ENCODE measurements at places on chromosomes 1 and 21.

- H3K27ac ChIP-seq = no peak overlapping the region
- H3K36me3 ChIP-seq = no peaks in the 10 kb centered on the region
- DNase-seq = no peak
- H3K27me3 ChIP-seq = peaks cover 9% of the 10 kb centered on the region
Observed at GRCh38 chr1:60847391-60847790, 235.0 kb upstream of the NFIA start.

DNA sequence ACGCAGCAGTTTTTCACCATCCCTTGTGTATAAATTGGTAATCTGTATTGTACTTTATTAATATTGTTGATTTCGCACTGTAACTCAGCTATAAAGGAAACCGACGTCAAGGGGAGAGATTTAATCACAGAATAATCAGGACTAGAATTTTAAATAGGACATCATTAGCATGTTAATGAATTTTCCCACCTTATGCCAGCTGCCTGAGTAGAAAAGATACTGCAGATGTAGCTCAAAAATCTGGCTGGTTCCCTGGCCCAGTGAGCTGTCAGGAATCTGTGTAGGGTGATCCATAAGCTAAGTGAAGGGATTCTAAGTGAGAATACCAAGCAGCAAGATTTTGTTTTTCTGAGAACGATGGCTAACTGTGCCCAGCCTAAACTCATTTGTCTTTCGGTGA is 195.5 kb downstream of the DISC1 start:
- H3K27ac ChIP-seq = no peak overlapping the region
- no peak for DNase-seq
- no peaks in the 10 kb centered on the region for H3K27me3 ChIP-seq
- no peaks in the 10 kb centered on the region for H3K4me1 ChIP-seq

DNA sequence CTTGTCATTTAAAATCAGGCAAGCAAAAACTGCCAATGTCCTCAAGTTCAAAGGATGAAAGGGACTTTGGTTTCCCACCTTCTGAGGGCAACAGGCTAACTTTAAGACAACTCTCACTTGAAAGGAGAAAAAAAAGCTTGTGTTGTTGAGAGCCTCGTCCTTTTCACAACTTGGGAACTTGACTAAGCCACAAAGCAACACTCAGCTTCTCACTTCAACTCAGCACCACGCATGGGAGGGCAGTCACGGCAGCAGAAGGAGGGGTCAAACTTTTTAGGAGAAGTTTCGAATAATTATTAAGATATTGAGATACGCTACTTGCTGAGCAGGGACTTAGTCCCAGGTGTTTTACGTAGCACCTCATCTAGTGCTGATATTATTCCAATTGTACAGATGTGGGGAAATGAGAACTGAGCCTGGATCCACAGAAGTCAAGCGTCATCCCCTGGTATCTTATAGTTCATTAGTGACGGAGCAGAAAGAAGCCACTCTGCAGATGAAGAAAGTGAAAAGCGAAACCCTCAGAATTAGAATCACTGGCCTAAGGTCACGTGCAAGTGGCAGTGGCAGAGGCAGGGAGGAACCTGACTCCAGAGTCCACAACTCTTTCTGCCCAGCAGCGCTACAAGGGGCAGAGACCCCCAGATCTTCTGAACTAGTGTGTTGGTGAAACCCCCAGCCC is 83.6 kb downstream of the JAK1 start:
- H3K4me1 ChIP-seq = peaks cover 53% of the 10 kb centered on the region
- no peak for DNase-seq
- no peak overlapping the region for H3K27ac ChIP-seq

- H3K36me3 ChIP-seq = no peaks in the 10 kb centered on the region
- DNase-seq = no peak
- no peak overlapping the region for H3K27ac ChIP-seq
- H3K4me1 ChIP-seq = peaks cover 6% of the 10 kb centered on the region
- no peak overlapping the region for H3K4me3 ChIP-seq
Observed at GRCh38 chr21:36636016-36636415, 62.9 kb upstream of the SIM2 start.

GRCh38 chr1:98940069-98940721 is 64.5 kb downstream of the PLPPR5 start:
- H3K36me3 ChIP-seq = no peaks in the 10 kb centered on the region
- peaks cover 6% of the 10 kb centered on the region for H3K4me1 ChIP-seq
- H3K4me3 ChIP-seq = no peak overlapping the region
- H3K27me3 ChIP-seq = no peaks in the 10 kb centered on the region
- no peak for DNase-seq

GRCh38 chr1:13799502-13800283 is 99.7 kb downstream of the PRDM2 start:
- H3K4me1 ChIP-seq = peaks cover 5% of the 10 kb centered on the region
- H3K36me3 ChIP-seq = peaks cover 11% of the 10 kb centered on the region

- H3K36me3 ChIP-seq = no peaks in the 10 kb centered on the region
- DNase-seq = no peak
- H3K27ac ChIP-seq = no peak overlapping the region
- H3K4me1 ChIP-seq = no peaks in the 10 kb centered on the region
Observed at GRCh38 chr21:33762803-33763581, 120.7 kb downstream of the ITSN1 start.

DNA sequence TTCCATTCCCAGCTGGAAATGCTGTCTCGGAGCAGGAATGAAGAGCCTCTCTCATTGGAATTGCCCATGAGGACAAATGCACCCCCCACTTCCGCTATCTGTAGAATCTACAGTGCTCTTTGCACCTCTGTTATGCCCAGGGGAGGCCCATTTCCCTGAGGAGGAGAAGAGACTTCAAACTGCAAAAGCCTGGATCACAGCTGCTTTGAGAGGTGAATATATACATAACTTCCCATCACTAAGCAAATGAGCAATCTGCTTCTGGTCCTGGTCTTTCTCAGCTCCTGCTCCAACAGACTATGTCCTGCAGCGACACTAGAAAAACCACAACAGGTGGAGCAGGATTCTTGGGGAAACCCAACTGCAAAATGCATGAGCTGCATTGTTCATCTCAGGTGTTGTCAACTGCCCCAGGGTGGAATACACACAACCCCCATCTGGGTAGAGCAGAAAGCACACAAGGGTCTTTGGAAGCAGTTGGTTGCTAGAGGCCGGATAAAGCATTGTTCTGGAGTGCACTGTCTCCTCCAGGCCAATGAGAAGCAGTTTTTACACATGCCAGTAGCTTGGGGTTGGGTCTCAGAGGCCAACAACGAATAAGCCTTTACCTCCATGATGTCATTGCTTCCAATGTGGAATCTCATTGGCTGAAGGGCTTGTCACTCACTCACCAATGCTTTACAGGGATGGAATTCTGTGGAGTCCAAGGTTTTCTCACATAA is 67.7 kb upstream of the RAB4A start:
- H3K4me3 ChIP-seq = no peak overlapping the region
- H3K36me3 ChIP-seq = no peaks in the 10 kb centered on the region
- no peak for DNase-seq
- peaks cover 16% of the 10 kb centered on the region for H3K27me3 ChIP-seq
- peaks cover 20% of the 10 kb centered on the region for H3K4me1 ChIP-seq

DNA sequence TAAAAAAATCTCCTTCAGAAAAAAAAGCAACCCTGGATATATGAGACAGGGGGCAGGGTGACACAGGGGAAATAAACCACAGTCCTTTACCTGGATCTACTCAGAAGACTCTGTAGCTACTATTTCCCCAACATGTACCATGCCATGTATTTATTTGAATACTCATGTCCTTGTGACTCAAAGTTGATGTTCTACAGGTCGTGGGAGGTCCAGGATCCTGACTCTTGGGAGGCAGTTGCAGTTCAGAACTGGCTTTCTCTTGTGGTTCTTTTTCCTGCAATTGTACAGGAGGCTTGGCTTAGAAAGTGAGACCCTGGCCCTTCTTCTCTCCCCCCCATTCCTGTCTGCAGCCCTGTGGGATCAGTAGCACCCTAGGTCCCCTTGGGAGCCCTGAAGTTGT is 5.8 kb upstream of the IL24 start:
- H3K4me3 ChIP-seq = no peak overlapping the region
- H3K36me3 ChIP-seq = peaks cover 5% of the 10 kb centered on the region
- peaks cover 55% of the 10 kb centered on the region for H3K4me1 ChIP-seq
- DNase-seq = no peak
- peaks cover 8% of the 10 kb centered on the region for H3K27me3 ChIP-seq

DNA sequence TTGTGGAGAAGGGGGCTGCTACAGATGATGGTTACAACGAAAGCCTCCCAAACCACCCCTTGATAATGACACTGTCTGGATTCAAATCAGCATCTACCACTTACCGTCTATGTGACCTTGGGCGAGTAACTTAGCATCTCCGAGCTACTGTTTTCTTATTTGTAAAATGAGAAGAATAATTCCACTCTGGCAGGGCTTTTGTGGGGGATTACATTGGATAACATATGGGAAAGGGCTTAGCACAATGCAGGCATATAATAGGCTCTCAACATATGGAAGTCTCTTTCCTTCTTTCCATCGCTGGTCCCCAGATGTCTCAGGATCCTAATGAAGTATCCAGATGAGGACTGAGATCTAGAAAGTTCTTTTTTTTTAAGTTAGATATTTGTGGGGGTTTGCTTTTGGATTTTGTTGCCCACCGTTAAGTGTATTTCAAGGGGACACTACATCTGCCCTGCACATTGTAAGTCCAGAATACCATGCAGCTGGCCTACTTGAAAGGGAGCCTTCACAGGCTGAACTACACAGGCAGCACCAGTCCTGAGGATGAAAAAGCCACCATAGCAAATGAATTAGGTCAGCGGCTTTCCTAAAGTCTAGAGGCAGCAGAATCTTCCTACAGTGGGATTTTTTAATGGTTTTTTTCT is 172.2 kb upstream of the IRF2BP2 start:
- no peak overlapping the region for H3K27ac ChIP-seq
- no peaks in the 10 kb centered on the region for H3K36me3 ChIP-seq
- no peak for DNase-seq
- H3K4me3 ChIP-seq = no peak overlapping the region

GRCh38 chr1:95948023-95948422 is 714.0 kb downstream of the RWDD3 start:
- no peaks in the 10 kb centered on the region for H3K4me1 ChIP-seq
- no peaks in the 10 kb centered on the region for H3K27me3 ChIP-seq
- no peak overlapping the region for H3K4me3 ChIP-seq
- DNase-seq = no peak
- no peaks in the 10 kb centered on the region for H3K36me3 ChIP-seq
- H3K27ac ChIP-seq = no peak overlapping the region

GRCh38 chr1:111923766-111924165 is 65.7 kb downstream of the KCND3 start:
- no peaks in the 10 kb centered on the region for H3K4me1 ChIP-seq
- no peak overlapping the region for H3K27ac ChIP-seq
- H3K27me3 ChIP-seq = peaks cover 13% of the 10 kb centered on the region
- no peaks in the 10 kb centered on the region for H3K36me3 ChIP-seq

GRCh38 chr1:166588741-166589140 is 250.5 kb upstream of the POGK start:
- no peaks in the 10 kb centered on the region for H3K27me3 ChIP-seq
- no peaks in the 10 kb centered on the region for H3K36me3 ChIP-seq
- H3K4me1 ChIP-seq = no peaks in the 10 kb centered on the region
- no peak overlapping the region for H3K4me3 ChIP-seq
- no peak for DNase-seq

DNA sequence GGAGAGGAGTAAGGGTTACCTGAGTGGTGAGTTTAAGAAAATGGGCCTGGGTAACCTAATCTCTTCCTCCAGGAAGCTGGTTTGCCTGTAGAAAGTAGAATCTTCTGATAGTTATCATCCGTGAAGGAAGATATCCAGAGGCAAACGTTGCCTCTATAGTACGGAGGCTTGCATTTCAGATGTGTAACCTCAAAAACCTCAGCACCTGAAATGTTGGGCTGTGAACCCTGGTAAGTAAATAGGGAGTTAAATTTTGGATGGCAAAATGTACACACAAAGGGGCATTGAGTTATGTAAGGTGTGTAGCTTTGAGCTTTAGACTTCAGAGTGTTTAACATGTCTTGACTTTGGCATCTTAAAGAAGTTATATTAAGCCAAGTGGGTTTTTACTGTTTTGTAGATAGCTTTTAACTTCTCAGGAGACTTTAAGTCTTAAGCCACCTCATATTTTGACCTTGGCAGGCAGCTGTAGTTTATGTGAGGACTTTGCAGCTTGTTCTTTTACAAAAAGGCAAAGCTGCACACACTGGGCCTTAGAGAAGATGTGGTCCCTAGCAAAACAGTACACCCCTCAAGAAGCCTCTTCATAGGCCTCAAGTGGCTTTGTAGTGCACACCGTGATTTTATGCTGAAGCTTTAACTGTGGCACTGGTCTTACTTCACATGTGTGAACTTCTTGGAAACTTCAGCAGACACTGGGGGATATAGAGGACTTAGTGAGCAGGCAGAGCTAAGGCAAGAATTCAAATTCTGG is 83.4 kb downstream of the SNRPE start:
- no peak overlapping the region for H3K27ac ChIP-seq
- H3K36me3 ChIP-seq = no peaks in the 10 kb centered on the region
- no peaks in the 10 kb centered on the region for H3K4me1 ChIP-seq
- no peak overlapping the region for H3K4me3 ChIP-seq
- peaks cover 12% of the 10 kb centered on the region for H3K27me3 ChIP-seq
